Head of caudate nucleus (tissue), 42 donors: ENCODE measurements at places on chromosomes 2 and 18.

GRCh38 chr2:6952101-6952500 lies 34.9 kb downstream of the RNF144A start:
- DNase-seq = no peak

DNA sequence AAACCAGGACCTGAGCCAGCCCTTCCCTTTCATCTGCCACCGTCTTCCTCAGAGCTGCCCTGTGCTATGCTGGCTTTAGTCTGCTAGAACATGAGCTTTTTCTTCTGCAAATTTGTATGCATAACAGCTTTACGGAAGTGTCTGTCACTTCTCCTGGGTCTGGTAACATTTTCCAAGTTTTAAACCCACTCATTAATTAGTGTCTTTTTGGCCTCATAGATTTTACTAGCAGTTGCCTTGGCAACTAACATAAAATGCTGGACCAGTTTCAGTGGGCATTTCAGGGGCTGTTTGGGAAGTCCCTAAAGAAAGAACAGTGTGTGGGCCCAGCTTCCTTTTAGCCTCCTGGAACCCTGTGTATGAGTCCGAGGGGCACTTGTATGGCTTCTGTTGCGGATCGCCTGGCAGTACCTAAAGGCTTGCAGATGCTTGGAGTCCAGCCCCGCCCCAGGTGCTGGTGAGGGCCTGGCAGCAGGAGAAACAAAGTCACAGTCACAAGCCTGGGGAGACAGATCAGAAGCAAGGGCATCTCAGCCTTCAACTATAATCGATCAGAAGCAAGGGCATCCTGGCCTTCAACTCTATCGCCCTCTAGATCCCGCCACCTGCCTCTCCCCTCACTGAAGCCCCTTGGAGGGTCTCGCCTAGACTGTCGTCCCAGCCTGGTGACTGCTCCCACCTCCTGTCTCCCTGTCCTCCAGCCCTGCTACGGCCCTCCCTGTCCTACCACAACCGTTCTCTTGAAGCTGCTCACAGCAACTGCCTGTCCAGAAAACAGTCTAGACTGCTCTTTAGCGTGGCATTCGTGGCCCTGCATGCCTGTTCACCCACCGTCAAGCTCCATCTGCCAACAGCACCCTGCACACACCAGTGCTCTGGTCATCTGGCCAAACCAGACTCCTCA lies 36.8 kb upstream of the MAPRE3 start:
- no peak for DNase-seq

- DNase-seq = no peak
Measured at GRCh38 chr2:159953136-159953823, 109.1 kb downstream of the PLA2R1 start.

DNA sequence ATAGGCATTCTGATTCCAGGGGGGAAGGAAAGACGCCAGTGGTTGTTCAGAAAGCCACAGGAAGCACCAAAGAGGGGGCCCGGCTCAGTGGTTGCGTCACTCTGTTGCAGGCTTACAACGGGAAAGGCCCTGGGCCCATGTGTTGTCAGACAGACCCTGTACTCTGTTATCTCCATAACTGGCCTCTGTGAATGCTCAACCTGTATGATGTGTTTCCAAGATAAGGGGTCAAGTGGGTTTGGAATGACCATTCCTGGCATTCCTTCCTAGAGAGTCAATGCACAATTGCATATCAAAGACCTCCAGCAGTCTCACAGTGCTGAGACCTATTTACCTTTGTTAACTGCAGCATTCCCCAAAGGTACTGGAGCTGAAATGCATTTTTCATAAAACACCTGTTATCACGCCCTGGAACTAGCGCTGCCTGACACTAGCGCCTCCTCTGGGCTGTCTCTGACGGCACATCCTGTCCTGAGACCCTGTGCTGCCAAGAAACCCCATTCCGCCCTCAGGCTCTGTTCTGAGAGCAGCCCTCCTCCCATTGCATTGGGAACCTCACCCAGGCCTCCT lies 13.2 kb upstream of the LRRFIP1 start:
- no peak for DNase-seq

DNA sequence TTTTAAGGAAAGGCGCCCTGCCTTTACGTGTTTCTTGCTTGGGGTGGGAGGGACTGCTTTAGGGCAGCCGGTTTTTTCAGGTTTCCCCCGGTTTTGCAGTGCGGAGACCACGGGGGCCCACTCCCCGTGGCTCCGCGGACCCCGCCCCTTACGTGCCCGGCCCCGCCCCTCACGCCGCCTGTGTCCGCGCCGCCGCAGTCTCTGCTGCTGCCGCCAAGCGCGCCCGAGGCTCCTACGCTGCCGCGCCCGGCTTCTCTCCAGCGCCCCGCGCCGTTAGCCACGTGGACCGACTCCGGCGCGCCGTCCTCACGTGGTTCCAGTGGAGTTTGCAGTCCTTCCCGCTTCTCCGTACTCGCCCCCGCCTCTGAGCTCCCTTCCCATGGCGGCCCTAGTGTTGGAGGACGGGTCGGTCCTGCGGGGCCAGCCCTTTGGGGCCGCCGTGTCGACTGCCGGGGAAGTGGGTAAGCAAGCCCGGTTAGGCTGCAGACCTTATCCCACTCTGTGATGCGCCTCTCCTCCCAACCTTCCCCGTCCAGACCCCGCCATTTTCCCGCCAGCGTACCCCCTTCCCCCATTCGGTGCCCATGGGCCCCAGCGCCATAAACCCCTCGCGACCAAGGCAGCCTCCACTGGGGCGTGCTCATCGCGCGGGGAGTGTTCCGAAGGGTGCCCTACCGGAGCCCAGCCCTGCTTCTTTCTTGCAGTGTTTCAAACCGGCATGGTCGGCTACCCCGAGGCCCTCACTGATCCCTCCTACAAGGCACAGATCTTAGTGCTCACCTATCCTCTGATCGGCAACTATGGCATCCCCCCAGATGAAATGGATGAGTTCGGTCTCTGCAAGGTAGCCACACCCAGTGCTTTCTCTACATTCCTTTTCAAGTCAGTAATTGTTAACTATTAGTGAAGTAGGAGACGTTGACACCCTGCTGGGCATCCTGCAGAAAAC lies at the start of gene CAD:
Gene CAD, plus strand, starts transcription at position 197 of the 949 bp plus-strand sequence. Its CDS starts 183 bp downstream, at position 380.
- peak; percentile 90 for DNase-seq

DNA sequence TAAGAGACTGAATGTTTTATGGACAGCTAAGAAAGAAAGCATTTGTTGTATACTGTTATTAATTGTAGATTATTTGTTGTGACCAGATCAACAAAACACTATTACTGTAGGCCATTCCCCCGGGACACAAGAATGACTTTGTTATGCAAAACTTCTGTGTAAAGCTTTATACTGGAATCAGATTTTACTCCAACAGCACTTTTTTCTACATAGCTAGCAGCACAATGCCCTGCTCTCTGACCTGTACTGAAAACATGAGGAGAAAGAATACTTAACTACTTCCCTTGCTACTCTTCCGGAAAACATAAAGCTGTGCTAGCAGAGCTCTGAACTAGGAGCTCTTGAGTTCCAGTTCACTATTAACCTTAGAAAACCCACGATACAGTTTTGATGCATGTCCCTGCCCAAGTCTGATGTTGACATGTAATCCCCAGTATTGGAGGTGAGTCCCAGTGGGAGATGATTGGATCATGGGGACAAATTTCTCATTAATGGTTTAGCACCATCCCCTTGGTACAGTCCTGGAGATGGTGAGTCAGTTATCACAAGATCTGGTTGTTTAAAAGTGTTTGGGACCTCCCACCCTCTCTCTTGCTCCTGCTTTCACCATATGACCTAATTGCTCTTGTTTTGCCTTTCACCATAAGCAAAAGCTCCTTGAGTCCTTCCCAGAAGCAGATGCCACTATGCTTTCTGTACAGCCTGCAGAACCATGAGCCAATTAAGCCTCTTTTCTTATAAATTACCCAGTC lies 601.1 kb upstream of the PIK3C3 start:
- no peak for DNase-seq

- no peak for DNase-seq
Measured at GRCh38 chr2:121450301-121450700, 80.4 kb upstream of the RNU4ATAC start.
